ENCODE measurements at places on chromosomes 5 and 9.

- DNase-seq, result peak; percentile 75
Observed at GRCh38 chr9:33189331-33189791, 22.2 kb upstream of the B4GALT1 start.

DNA sequence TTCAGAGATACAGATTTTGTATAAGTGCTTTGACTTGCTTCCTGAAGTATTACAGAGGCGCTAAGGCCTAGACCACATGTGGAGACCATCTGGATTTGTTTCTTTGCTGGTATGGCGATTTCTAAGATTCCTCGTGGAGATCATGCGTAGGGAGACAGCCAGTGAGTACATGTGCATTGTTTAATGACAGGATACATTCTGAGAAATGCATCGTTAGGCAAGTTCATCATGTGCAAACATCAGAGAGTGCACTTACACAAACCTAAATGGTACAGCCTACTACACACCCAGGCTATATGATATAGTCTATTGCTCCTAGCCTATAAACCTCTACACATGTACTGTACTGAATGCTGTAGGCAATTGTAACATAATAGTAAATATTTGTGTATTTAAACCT lies 16.5 kb upstream of the CEP120 start:
- DNase-seq, result no peak

DNA sequence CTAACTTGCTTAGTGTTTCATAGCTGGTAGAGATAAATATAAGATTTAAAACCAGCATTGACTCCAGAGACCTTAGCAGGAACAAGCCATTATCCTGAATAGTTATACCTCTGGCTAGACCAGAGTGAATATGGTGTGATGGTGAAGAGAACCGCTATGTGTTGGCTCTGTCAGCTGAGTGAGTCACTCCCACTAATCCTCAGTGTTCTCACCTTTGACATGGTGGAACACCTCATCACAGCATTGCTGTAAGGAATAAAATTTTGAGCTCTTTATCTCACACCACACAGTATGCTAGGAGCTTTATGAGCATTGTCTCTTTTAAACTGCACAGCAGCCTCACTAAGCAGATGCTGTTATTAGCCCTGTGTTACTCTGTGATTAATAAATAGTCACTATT lies 90.7 kb upstream of the DHFR start:
- DNase-seq, result no peak

DNA sequence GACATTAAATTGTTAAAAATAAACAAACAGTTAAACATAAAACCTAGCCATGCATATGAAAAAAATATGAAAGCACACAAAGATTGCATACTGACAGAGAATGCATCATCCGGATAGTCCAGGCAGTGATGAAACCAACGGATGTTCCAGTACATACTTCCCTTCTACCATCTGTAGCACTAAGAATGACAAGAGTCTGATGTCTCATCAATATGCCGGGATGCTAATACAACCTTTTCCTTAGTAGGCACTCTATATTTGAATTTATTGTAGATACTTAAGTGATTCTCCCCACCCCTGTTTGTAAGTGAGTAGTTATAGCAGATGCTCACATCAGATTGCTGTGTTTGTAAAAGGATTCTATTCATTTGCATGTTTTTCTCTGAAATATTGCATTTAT lies 571.2 kb upstream of the WWC1 start:
- DNase-seq, result no peak

- DNase-seq, result no peak
Observed at GRCh38 chr9:134275375-134275774, 50.9 kb upstream of the RXRA start.

- DNase-seq, result no peak
Observed at GRCh38 chr9:93299418-93300174, 115.7 kb downstream of the WNK2 start.
